ENCODE measurements at places on chromosomes 5 and 9.

- no peak for DNase-seq
Observed at GRCh38 chr5:177334781-177335700, 16.4 kb downstream of the LMAN2 start.

DNA sequence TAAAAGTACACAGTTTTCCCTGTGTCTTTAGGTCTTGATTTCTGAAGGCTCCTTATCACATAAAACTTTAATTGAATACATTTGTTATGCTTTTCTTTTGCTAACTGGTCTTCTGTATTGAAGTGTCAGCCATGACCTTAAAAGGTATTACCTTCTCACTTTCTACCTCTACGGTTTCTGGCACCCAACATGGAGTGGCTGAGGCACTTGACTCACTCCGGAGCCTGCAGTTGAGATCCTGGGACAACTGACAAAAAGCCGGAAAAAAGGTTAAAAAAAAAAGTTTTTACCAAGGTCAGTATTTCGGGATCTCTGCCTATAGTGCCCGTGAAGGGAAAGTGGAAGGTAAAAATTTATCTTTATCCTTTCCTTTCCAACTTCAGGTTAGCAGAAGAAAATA lies 197.0 kb downstream of the ARRDC3 start:
- DNase-seq: no peak

DNA sequence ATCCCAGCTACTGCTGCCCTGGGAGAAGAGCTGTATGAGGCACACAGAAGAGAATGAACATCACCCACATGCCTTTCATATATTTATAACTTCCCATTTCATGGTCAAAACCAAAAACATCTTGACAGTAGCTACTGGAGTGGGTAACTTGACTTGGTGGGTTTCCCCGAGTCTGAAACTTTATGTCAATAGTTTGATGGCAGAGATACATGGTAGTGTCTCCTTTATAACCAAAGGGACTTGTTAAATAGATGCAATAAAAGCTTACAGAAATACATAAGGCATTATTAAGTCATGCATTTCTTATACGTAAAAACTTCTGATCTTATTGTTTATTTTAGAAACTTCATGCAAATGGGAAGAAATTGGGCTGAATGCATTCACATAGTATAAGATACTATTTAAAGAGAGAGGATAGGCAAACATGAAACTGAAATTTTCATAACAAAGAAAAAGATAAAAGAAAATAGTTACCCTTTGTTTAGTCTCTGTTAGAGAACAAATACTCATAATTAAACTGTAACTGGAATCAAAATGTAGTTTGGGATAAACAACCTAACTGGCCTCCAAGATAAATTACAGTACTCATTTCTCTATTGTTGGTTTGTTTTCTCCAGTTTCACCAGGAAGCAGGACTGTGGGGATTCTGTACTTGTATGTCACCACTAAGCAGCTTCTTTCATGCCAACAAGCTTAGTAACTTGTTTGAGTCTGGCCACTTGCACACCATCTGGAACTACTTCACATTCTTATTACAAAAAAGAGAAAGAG lies 459.3 kb upstream of the MEF2C start:
- DNase-seq: no peak

GRCh38 chr9:125829743-125830142 lies 82.6 kb downstream of the PBX3 start:
- DNase-seq: no peak

DNA sequence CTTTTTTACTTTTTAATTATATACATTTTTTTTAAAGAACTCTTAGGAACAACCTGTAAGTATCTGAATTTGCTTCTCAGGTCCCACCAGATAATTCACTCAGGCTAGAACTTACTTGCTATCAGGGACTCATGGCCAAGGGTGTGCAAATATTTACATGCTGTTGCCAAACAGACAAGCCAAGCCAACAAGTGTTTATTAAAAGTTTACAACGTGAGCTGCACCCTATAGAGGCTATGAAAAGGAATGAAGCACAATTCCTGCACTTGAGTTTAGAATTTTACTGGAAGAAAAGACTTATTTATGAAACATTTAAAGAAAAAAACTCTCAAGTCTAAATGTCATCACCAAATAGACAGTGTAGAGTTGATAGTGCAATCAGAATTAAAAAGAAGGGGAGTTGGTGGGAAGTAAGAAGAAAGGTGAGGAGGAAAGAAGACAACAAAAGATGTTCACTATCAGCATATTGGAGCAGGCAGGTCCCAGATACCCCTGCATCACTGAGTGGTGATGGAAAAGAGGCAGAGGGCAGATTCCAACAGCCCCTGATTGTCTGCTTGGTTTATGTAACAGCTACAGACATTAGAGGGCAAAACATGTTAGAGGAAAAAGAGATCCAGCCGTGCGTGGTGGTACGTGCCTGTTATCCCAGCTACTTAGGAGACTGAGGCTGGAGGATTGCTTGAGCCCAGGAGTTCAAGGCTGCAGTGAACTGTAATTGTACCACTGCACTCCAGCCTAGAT lies 32.8 kb downstream of the SH3RF2 start:
- no peak for DNase-seq

- no peak for DNase-seq
Observed at GRCh38 chr5:136058039-136058971, 29.5 kb downstream of the TGFBI start.

DNA sequence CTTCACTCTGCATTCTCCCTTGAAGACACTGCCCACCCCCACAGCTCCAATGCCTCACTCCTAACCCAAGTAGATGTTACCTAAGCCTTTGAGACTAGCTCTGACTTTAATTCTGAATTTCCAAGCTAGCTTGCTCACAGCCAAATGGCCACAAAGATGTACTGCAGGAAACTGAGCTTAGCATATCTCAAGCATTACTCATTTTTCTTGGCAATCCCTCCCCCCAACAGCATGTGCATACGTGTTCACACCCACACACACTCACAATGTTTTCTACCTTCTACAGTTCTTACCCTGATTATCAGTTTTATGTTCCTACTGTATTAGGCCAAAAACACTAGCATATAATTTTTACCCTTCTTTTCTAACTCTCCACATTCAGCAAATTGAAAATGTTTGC lies 13.7 kb upstream of the GRIA1 start:
- no peak for DNase-seq

DNA sequence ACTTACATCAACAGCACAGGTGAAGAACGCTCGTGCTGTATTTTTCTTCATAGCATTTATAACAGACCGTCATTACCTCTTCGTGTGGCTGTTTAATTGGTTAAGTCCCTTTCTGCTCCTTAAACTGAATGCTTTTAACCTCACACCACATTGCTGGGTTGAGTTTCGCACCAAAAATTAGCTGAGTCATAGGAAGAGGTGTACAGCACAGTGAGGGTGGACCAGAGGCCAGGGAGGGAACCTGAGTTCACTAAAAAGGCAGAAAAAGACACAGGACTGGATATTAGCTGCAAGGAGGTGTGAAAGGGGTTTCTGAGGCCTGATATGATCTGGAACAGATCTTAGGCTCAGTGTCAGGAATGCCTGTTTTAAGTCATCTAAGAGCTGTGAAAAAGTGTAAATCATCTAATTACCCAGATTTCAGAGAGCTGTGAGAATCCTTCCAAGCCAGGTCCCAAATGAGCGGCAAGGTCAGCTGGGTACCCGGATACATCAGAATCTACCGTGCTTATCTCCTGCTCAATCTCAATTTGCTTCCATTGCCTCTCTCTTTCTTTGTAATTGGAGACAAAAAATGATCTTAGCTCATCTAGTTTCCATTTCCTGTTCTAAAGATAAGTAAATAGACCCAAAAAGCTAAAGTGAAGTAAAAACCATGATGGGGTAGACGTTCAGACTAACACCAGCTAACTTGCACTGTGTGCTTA lies 7.1 kb upstream of the CFAP90 start:
- no peak for DNase-seq

DNA sequence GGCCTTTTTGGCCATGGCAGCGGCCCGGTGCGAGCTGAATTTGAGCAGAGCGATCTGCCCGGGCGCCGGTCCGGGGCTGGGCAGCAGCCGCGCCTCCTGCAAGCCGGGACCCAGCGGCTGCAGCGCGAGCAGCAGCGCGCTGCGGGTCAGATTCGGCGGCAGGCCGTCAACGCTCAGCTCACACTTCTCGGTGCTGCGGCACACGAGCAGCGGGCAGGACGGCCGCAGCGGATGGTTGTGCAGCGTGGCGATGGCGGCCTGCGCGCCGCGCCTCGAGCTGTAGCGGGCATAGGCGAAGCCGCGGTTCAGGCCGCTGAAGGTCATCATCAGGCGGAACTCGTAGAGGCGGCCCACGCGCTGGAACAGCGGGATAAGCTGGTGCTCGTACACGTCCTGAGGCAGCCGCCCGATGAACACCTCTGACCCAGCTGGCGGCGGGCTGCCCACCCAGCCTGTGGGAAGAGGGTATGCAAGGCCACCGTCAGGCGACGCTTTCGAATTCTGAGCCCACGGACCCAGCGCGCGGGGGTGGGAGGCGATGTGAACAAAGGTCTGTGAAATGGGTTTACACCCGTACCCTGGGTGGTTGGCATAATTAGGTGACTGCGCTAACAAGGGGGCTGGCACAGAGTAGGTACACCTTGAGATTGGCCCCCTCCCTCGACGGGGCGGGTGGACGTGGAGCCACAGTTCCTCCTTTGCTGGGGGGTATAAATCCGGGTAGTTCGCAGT lies 755 bp downstream of the DND1 start:
- DNase-seq: no peak

DNA sequence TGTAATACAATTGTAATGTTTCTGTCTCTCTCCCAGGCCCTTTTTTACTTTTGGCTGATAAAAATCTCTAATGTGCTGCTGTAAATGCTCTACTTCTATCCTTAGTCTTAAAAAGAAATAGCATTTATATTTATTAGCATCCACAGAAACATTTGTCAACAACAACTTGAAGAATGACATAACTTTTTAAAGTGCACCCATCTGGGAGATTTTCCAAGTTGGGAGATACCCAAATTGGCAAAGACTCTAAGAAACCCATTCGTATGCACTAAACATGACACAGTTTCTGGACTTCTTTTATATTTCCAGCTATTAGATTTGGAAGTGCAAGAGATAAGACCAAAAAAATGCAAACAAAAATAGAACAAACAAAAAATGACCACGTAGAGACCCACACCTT lies 2287.4 kb upstream of the WWC1 start:
- no peak for DNase-seq

DNA sequence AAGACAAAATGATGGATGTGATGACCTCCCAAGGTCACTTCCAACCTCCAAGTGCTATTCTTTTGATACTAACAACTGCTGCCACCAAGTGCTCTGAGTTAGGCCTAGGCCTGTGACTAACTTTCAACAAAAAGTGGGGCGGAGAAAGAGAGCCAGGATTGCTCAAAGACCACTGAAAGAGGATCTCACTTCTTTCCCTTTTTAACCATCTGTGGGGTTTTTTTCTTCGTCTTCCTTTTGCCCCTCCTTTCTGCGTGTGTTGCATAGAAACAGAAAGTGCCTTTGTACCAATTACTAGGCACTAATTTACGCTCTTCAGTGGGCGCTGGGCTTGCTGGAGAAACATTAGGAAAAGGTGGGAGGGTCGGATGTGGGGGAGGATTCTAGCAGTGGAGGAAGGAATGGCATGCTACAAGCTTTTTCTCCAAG lies 8.0 kb downstream of the KLF9 start:
- DNase-seq: no peak

- DNase-seq: no peak
Observed at GRCh38 chr5:152542741-152543140, 137.7 kb upstream of the NMUR2 start.

DNA sequence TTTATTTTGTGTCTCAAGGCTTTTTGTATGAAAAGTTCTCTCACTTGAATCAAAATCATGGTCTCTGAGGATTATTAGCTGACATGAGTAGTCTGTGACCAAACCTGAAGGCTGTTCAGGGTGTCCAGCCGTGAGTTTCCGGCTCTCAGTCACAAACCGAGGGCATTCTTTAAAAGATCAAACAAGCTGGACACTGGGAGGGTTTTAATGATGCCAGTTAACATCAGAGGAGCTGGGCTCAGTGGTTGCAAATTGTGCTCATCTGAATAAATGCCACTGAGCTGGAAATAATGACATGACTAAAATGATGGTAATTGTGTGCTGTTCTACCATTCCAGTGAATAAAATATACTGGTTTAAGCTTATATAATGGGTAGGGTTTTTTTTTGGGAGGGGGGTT lies 153.1 kb downstream of the FOCAD start:
- DNase-seq: no peak

GRCh38 chr9:14349447-14350348 lies 35.8 kb upstream of the NFIB start:
- no peak for DNase-seq

DNA sequence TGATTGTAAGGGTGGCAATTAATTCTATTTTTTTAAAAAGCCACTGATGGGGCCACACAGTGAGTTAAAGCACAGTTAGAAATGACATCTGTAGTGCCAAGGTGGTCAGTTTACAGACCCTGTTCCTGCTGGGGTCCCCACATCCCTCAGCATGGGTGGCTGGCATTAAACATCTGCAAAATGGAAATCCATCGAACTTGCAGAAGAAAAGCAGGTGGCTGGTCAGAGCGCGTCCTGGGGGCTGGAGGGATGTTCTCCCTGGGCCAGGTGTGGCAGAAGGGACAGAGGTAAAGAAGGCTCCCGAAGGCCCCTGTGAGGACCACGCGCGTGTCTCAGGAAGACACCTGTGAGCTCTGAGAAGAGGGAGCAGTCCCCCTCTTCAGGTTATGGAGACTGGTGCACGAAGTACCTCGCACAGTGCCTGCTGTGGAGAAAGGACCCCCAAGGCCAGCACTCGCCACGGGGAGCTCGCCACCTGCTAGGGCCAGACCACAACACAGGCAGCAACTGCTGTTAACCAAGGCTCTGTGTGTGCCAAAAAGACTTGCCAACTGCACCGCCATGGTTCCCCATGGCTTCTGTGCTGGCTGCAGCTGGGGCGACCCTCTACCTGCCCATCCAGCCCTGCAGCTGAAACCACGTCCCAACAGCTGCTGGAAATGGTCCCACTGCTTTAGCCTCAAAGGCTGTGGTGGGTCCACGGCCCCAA lies 65.2 kb downstream of the RASGEF1C start:
- no peak for DNase-seq

GRCh38 chr5:81971111-81971711 lies 612 bp upstream of the ATG10 start:
- no peak for DNase-seq

GRCh38 chr9:97863314-97863713 lies 10.3 kb downstream of the FOXE1 start:
- DNase-seq: no peak

- no peak for DNase-seq
Observed at GRCh38 chr9:105126226-105126625, 118.2 kb upstream of the SLC44A1 start.

DNA sequence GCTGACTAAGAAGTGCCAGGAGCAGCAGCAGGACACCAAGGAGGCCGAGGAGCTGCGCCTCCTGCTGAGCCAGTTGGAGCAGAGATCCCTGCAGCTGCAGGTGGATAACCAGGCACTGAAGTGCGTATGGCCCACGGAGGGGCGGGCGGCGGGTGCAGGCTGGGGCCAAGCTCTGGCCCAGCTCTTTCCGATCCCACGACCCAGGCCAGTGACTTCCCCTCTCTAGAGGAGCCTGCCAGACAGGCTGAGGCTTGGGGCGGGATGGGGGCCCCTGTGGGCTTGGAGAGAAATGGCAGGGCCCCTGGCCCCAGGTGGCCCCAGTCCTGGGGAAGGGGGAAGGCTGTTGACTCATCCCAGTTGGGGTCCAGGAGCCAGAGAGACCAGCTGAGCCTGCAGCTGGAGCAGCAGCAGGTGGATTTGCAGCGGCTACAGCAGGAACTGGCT lies 3.6 kb downstream of the PTRH1 start:
- DNase-seq: no peak

GRCh38 chr9:17217272-17217671 lies 82.4 kb downstream of the CNTLN start:
- DNase-seq: no peak

GRCh38 chr5:169978714-169979113 lies 1.6 kb downstream of the INSYN2B start:
- no peak for DNase-seq

GRCh38 chr9:14307989-14308852 lies 5.7 kb downstream of the NFIB start:
- no peak for DNase-seq
